ENCODE measurements at places on chromosomes 3 and 15. TPM values are rescaled to one million over a fixed set of nuclear protein-coding genes. Genes with fewer than 3 reads are reported as not detected.
A peak's percentile ranks its signal among the peaks of the same experiment; 100 is the strongest.

Gene CLDN1
- total RNA-seq, result 0.09 TPM

DNA sequence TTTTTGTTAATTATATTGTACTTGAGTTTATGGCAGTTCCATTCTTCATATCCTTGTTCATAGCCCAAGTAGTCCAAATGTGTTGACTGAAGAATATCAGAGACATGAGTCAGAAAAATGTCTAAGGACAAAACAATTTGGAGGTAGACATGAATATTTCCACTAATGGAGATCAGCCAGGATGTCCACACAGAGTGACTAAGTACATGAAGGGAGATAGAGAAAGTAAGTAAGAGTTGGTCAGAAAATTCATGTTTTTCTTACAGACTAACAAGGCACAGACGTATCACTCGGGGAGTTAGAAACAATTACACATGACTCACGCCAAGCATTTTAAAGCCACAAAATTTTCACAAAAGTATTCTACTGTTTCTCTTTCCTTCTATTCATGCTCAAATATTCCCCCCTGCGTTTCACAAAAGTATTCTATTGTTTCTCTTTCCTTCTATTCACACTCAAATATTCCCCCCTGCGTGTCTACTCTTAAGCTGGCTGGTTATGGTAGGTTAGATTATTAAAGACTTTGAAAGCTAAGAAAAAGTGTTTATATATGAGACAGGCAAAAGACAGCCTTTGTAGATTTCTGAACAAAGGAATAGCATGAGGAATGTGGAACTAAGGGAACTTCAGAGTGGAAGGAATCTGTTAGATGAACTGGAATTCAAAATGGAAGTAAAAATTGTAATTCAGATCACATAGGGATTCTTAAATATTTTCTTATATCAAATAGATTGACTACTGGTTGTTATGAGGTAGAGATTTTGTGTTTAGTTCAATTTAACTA lies 648.7 kb upstream of the CCDC54 start:
- no peaks in the 10 kb centered on the region for H3K36me3 ChIP-seq
- no peak overlapping the region for H3K4me3 ChIP-seq
- H3K4me1 ChIP-seq, result no peaks in the 10 kb centered on the region

DNA sequence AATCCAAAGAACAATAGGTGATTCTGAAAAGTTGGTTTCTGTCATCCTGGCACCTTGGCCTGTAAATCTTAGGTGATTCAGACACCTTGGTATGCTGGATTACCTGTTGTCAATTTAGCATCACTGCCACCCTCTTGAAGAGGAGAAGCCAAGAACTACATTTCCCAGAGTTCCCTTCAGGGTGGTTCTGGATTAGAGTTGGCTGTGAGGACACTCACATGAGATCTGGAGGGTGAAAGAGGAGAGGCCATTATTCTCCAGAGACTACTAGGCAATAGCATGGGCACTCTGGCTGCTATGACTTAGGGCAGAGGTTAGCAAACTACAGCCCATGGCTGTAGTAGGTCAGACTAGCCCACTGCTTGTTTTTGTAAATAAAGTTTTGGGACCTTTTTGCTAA lies 41.7 kb upstream of the CORO2B start:
- H3K36me3 ChIP-seq, result no peaks in the 10 kb centered on the region
- H3K27me3 ChIP-seq, result no peaks in the 10 kb centered on the region
- no peaks in the 10 kb centered on the region for H3K4me1 ChIP-seq
- H3K4me3 ChIP-seq, result no peak overlapping the region
- H3K27ac ChIP-seq, result no peak overlapping the region

DNA sequence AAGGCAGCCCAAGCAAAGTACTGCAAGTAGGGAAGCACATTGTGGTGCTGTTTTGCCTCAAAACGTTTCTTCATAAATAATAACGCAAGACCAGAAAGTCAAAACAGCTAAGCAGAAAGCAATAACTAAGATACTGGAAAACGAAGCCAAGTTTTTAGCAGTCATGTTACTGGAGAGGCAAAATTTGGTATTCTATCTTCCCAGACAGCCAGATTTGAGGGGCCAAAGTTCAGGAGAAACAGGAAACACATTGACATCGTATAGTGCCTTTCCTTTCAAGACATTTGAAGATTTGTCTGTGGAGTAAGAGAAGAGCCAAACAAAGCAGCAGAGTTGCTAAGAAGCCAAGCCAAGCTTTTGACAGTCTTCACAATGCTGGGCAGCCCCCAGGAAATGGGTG lies 843.6 kb upstream of the NECTIN3 start:
- DNase-seq, result no peak
- H3K4me3 ChIP-seq, result no peak overlapping the region
- no peaks in the 10 kb centered on the region for H3K4me1 ChIP-seq
- no peak overlapping the region for H3K27ac ChIP-seq
- H3K36me3 ChIP-seq, result no peaks in the 10 kb centered on the region
- no peaks in the 10 kb centered on the region for H3K27me3 ChIP-seq

DNA sequence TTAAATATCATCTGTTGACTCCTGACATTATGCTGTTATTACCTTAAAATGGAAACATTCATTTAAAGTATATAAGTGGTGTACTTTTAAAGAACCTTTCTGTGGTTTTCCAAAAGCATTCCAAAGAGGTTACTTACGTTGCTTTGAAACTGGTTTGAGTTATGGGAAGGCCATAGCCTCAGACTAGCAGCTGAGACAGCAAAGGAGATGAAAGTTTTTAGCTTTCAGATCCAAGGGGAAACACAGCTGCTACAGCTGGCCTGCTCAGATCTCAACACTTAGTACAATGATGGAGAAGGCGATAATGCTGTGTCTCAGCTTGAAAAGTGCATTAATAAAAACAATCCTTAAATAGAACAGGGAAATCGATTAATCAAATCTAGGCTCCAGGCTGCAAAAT lies 921.1 kb downstream of the ROBO1 start:
- DNase-seq, result no peak
- H3K4me3 ChIP-seq, result no peak overlapping the region
- H3K36me3 ChIP-seq, result no peaks in the 10 kb centered on the region
- H3K27me3 ChIP-seq, result no peaks in the 10 kb centered on the region
- H3K4me1 ChIP-seq, result no peaks in the 10 kb centered on the region

- H3K27me3 ChIP-seq, result no peaks in the 10 kb centered on the region
- no peak for DNase-seq
- H3K36me3 ChIP-seq, result no peaks in the 10 kb centered on the region
- no peaks in the 10 kb centered on the region for H3K4me1 ChIP-seq
- H3K27ac ChIP-seq, result no peak overlapping the region
Measured at GRCh38 chr3:95184038-95184437, 1121.2 kb downstream of the NSUN3 start.

DNA sequence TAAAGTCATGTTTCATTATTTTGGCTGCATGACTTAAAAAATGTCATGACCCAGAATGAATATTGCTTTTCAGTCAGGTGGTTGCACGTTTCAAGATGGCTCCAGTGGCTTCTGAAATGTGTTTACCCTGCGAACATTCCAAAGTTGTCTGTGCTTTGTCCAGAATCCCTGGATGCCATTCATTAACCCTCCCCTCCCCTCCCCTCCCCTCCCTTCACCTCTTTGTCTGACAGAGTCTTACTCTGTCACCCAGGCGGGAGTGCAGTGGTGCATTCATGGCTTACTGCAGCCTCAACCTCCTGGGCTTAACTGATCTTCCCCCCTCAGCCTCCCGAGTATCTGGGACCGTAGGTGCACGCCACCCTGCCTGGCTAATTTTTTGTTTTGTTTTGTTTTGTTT lies 308.0 kb downstream of the PTPRG start:
- H3K4me1 ChIP-seq, result no peaks in the 10 kb centered on the region
- H3K4me3 ChIP-seq, result no peak overlapping the region
- H3K36me3 ChIP-seq, result no peaks in the 10 kb centered on the region

- H3K4me1 ChIP-seq, result no peaks in the 10 kb centered on the region
- no peak overlapping the region for H3K4me3 ChIP-seq
- no peaks in the 10 kb centered on the region for H3K27me3 ChIP-seq
Measured at GRCh38 chr3:21672303-21672702, 78.7 kb downstream of the ZNF385D start.

DNA sequence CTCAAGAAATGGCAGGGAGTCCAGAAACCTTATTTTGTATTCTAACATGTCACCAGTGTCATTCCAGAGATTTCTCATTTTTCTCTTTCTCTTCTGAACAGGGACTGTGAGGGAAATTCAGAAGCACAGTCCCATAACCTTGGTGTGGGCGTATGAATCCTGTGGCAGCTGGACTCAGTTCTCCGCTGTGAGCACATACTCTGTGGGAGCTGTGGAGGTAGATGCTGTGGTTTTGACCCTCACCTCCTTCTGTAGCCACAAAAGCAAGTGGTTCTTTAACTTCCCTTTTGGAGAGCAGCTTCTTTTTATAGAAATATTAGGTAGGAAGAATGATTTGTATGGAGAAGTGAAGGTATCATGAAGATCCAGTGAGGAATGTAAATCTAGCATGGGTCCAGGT lies 13.4 kb downstream of the TMEM207 start:
- no peak overlapping the region for H3K27ac ChIP-seq
- H3K27me3 ChIP-seq, result no peaks in the 10 kb centered on the region
- no peaks in the 10 kb centered on the region for H3K4me1 ChIP-seq
- H3K4me3 ChIP-seq, result no peak overlapping the region
- no peaks in the 10 kb centered on the region for H3K36me3 ChIP-seq
- DNase-seq, result no peak

Gene ONECUT1
- not detected for total RNA-seq

DNA sequence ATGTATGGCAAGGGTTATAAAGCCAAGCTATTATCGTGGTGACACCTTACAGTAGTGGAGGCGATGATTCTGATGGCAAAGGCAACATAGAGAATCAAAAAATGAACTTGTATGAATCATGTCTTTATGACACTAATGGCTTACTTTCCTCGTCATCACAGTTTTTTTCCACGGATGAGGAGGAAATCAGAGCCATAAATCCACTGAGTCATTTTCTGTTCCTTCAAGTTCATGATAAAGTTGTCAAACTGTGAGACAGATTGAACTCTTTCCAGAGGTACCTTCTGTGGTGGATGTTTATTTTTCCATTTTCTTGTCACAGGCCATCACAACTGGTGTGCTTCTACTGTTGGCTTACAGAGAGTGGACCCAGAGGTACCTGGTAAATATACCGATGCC lies 8.5 kb downstream of the TMEM212 start:
- H3K27ac ChIP-seq, result no peak overlapping the region
- H3K4me3 ChIP-seq, result no peak overlapping the region
- no peak for DNase-seq
- H3K36me3 ChIP-seq, result no peaks in the 10 kb centered on the region
- no peaks in the 10 kb centered on the region for H3K4me1 ChIP-seq

Gene TARS3
- 10.0 TPM for total RNA-seq

GRCh38 chr3:154786724-154787123 lies 293.4 kb upstream of the MME start:
- no peak for DNase-seq
- H3K4me3 ChIP-seq, result no peak overlapping the region
- no peaks in the 10 kb centered on the region for H3K4me1 ChIP-seq
- H3K36me3 ChIP-seq, result no peaks in the 10 kb centered on the region
- no peak overlapping the region for H3K27ac ChIP-seq
- H3K27me3 ChIP-seq, result no peaks in the 10 kb centered on the region

GRCh38 chr3:46918634-46919033 lies 41.1 kb downstream of the PTH1R start:
- DNase-seq, result peak; percentile 14
- H3K4me3 ChIP-seq, result no peak overlapping the region
- no peaks in the 10 kb centered on the region for H3K4me1 ChIP-seq
- H3K27ac ChIP-seq, result no peak overlapping the region
- H3K27me3 ChIP-seq, result no peaks in the 10 kb centered on the region

DNA sequence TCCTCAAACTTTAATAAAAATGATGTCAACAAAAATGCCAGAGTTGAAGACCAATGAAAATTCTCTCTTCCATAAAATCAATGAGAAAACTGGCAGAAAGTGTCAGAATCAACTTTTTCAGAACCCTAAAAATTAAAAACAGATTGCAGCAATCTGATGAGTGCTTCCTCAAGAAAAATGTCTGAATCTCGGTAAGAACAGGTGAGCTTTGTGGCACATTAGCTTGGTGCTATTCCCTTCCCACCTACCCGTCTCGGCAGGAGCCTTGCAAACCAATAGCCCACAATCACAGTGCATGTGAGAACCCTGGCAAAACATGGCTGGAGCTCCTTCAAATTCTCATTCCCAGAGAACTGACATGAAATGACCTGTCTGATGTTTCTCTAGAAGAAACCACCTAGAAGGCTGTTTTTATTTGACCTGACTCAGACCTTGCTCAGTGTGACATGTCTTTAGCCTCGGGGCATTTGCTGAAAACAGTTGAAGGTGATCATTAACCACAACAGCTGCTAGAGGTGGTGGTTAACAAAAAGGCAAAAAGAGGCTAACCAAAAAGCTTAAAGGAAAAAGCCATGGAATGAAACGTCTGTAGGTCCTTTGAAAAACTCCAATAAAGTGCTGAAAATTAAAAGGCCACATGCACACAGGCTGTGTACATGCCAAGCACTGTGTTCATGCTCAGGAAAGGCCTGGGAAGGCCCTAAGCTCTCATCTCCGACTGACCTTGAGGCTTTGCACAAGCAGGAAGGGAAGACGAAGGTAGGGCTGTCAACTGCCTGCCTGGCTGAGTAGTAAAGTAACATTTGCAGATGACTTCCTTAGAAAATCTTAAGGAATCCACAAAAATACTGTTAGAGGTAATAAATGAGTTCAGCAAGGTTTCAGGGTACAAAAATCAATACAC lies 253.0 kb upstream of the NSMCE3 start:
- no peaks in the 10 kb centered on the region for H3K27me3 ChIP-seq
- no peak overlapping the region for H3K27ac ChIP-seq
- H3K36me3 ChIP-seq, result no peaks in the 10 kb centered on the region
- H3K4me1 ChIP-seq, result no peaks in the 10 kb centered on the region
- no peak for DNase-seq

- H3K27ac ChIP-seq, result peak overlapping the region; percentile 73
- DNase-seq, result peak; percentile 72
- H3K27me3 ChIP-seq, result no peaks in the 10 kb centered on the region
- peak overlapping the region; percentile 75 for H3K4me3 ChIP-seq
- H3K4me1 ChIP-seq, result peaks cover 53% of the 10 kb centered on the region
Measured at GRCh38 chr3:56800130-56800831, 1.5 kb downstream of the ARHGEF3 start.

DNA sequence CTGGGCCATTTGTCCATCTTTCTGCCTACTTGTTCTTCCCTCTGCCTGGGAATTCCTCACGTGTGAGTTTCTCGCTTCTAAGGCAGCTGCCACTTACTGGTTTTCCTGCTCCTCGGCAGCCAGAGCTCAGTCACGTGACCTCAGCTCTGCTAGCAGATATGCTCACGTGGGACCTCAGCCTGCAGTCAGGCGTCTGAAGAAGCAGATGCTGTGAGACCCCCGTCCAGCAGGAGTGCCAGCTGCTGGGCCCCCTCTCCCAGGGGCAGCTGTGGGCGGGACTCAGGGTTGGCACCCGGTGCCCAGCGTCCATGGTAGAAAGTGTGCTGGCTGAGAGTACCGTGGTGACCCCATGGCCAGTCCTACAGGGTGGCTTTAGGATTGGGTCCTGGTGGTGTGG lies 161.3 kb upstream of the TLE3 start:
- no peaks in the 10 kb centered on the region for H3K36me3 ChIP-seq
- H3K27me3 ChIP-seq, result no peaks in the 10 kb centered on the region
- peak; percentile 41 for DNase-seq
- H3K4me3 ChIP-seq, result peak overlapping the region; percentile 38

- H3K27me3 ChIP-seq, result no peaks in the 10 kb centered on the region
- no peak for DNase-seq
- H3K4me1 ChIP-seq, result no peaks in the 10 kb centered on the region
- no peak overlapping the region for H3K27ac ChIP-seq
- H3K4me3 ChIP-seq, result no peak overlapping the region
Measured at GRCh38 chr3:100873611-100874010, 119.6 kb downstream of the ABI3BP start.

Data from CD8-positive, alpha-beta memory T cell (primary cell).